ENCODE measurements at places on chromosomes 3 and 15. TPM values are rescaled to one million over a fixed set of nuclear protein-coding genes. Genes with fewer than 3 reads are reported as not detected.

Gene GHSR
- not detected for total RNA-seq

Gene KNG1
- total RNA-seq, result not detected

Gene CADPS
- not detected for total RNA-seq

GRCh38 chr3:42032693-42033349 lies 58.3 kb upstream of the TRAK1 start:
- DNase-seq, result no peak

GRCh38 chr15:91865950-91866349 lies 12.4 kb downstream of the SLCO3A1 start:
- no peak for DNase-seq

All from activated naive CD8-positive, alpha-beta T cell treated with anti-CD3 and anti-CD28 coated beads for 36 hours (primary cell).